ENCODE measurements at places on chromosomes 6 and 20. TPM values are rescaled to one million over a fixed set of nuclear protein-coding genes. Genes with fewer than 3 reads are reported as not detected.

LKAAEAR1 gene
- 0.67 TPM for total RNA-seq

FOXQ1 gene
- total RNA-seq = 11.7 TPM

ABHD16B gene
- total RNA-seq = not detected

SLC12A5 gene
- total RNA-seq = 11.8 TPM

LIN28B gene
- 5.8 TPM for total RNA-seq

MRPS26 gene
- 52.7 TPM for total RNA-seq

DNA sequence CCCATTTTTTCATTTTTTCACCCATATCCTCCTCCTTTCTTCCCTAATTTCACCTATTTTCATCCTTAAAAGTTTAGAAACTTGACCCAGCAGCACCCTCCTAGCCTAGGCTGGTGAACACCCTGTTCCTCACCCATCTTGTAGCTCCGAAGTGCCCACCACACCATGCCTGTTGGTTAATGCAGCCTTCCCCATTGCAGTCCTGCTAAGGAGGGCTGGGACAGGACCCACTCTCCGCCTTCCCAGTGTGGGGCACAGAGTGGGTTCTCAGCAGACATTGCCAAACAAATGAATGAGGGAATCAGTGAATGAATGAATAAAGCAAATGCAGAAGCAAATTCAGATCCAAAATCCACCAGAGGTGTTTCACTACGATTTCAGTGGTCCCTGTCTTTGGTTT is 45.7 kb downstream of the CTCFL start:
- DNase-seq = no peak

DNA sequence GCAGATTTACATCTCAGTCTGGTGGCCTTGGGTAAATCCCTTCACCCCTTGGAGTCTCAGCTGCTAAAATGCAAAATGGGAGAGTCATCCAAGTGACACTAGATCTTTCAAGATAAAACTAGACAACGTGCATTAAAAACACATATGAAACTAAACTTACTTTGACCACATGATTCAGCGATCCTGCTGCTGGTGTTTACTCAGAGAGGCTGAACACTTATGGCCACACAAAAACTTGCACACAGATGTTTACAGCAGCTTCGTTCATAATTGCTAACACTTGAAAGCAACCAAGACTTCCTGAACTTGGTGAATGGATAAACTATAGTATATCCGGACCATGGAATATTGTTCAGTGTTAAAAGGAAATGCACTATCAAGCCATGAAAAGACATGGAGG is 55.3 kb upstream of the GPR6 start:
- DNase-seq = no peak

- DNase-seq = no peak
These were observed 28.5 kb downstream of the TRERF1 start for GRCh38 chr6:42423244-42423643.

- no peak for DNase-seq
These were observed 259.8 kb downstream of the PKHD1 start for GRCh38 chr6:51827580-51827979.

GRCh38 chr6:154914288-154914687 is 80.8 kb upstream of the TIAM2 start:
- no peak for DNase-seq
